ENCODE measurements at places on chromosomes 7 and 10. TPM values are rescaled to one million over a fixed set of nuclear protein-coding genes. Genes with fewer than 3 reads are reported as not detected.

Gene TMEM26
- not detected for total RNA-seq

DNA sequence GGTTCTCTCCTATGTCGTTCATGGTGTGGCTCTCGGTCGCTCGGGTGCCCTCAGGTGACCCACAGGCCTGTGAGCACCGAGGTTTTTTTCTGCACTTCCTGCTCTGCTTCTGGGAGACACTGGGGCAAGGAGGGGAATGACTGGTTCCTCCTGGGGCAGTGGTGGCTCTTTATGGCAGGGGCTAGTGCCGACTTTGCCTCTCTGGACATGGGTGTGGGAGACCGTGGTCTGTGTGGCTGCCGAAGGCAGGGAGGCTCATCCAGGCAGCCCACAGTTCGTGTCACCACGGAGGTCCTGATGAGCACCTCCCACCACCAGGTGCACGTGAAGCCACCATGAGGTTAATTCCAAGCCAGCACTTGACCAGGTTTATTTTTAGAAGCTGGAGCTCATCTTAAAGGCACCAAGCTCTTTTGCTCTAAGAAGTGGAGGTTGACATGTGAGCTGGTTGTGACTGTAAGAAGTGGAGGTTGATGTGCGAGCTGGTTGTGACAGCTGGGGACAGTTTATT is 24.7 kb upstream of the DPYSL4 start:
- DNase-seq: peak; percentile 67
- no peaks in the 10 kb centered on the region for H3K36me3 ChIP-seq
- H3K4me1 ChIP-seq: peaks cover 52% of the 10 kb centered on the region
- H3K27me3 ChIP-seq: no peaks in the 10 kb centered on the region

Gene MGMT
- total RNA-seq: 15.4 TPM

Gene CDNF
- 0.63 TPM for total RNA-seq

- H3K36me3 ChIP-seq: peaks cover 55% of the 10 kb centered on the region
- no peaks in the 10 kb centered on the region for H3K27me3 ChIP-seq
- H3K4me1 ChIP-seq: no peaks in the 10 kb centered on the region
- no peak for DNase-seq
- no peak overlapping the region for H3K4me3 ChIP-seq
Measured at GRCh38 chr7:151361193-151361959, 19.8 kb downstream of the NUB1 start.

Gene OR2A1
- 0.05 TPM for total RNA-seq

Gene SEMA3D
- total RNA-seq: not detected

DNA sequence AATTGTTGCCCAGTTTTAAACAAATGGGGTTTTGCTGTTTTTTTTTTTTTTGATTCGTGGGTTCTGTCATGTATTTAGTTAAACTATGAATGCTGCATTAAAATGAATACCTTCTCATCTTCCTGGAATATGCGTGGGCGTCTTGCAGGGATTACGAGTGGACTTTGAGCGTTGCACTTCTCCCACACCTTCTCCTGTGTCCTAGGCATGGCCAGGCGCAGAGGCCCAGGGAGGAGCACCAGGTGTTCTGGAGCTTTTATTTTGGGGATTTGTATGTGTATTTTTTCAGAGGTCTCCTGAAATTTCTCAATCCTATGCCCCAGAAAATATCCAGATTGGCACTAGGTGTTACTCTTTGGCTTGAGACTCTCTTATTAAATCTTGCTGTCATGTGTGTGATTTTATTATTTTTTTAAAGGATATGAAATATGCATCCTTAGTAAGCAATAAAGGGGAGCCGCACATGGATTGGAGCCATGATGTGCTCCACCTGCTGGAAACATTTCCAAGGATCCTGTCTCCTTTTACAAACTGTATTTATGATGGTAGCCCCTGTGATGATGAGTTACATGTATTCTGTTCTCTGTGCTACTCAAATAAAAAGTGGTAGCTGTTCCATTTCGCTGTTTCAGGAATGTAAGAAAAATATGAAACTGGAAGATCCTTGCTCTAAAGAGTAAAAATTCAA is 482.2 kb upstream of the KLF6 start:
- H3K4me1 ChIP-seq: peaks cover 7% of the 10 kb centered on the region
- no peak overlapping the region for H3K27ac ChIP-seq
- DNase-seq: no peak
- peaks cover 3% of the 10 kb centered on the region for H3K27me3 ChIP-seq
- no peak overlapping the region for H3K4me3 ChIP-seq
- no peaks in the 10 kb centered on the region for H3K36me3 ChIP-seq

DNA sequence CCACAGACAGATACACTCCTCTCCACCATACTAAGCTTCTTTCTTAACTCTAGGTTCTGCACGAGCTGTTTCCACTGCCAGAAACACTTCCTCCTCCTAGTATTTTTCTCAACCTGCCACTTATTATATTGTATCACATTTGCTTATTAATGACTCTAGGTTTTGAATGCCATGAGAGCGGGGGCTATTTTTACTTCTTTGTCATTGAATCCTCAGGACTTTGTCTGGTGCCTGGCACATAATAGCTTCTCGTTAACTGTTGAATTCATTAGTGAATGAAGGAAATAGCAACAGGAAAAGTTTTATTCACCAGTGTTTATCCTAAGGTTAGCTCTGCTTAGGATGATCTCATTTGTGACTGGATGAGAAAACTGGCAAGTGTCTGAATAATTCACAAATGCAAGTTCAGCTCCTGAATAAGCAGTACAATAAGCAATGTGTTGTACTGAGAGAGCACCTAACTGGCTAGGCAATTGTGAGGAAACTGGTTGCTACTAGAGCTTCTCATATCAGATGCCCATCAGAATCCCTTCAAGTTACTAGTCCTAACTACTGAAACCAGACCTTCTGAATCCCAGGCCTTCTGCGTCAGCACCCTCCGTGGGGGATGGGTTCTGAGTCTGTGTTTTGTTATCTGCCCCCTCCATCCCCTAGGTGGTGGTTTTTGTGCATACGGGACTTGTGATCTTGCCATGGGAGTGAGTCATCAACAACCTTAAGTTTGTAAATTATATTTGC is 92.7 kb downstream of the LSMEM1 start:
- DNase-seq: no peak
- H3K36me3 ChIP-seq: no peaks in the 10 kb centered on the region
- no peak overlapping the region for H3K27ac ChIP-seq

GRCh38 chr10:3995302-3996210 is 210.5 kb upstream of the KLF6 start:
- H3K4me3 ChIP-seq: no peak overlapping the region
- H3K4me1 ChIP-seq: no peaks in the 10 kb centered on the region
- peaks cover 17% of the 10 kb centered on the region for H3K27me3 ChIP-seq
- H3K36me3 ChIP-seq: peaks cover 9% of the 10 kb centered on the region

GRCh38 chr10:28805390-28805789 is 128.1 kb downstream of the BAMBI start:
- no peak overlapping the region for H3K27ac ChIP-seq
- peaks cover 23% of the 10 kb centered on the region for H3K27me3 ChIP-seq
- no peaks in the 10 kb centered on the region for H3K36me3 ChIP-seq
- H3K4me3 ChIP-seq: no peak overlapping the region
- no peak for DNase-seq

DNA sequence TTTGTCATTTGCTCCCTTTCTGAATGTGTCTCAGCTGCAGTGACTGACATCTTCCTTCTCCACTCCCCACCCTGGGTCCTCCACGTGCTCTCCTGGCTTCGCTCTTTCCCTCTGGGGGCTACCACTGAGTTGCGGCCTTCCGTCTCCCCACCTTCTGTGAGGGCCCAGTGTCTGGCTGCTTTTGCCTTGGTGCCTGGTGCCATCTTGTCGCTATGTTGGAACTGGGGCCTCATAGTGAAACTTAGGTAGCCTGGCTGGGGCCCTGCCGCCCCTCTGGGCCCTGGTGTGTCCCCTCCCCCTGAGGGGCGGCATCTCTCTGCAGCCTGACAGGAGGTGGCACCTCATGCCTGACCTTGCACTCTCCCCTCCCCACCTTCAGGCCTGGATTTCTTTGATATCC is 144.1 kb downstream of the ANLN start:
- no peak overlapping the region for H3K27ac ChIP-seq
- no peaks in the 10 kb centered on the region for H3K27me3 ChIP-seq
- no peak for DNase-seq
- H3K4me3 ChIP-seq: no peak overlapping the region

Gene DGKB
- total RNA-seq: not detected

Gene HGF
- total RNA-seq: not detected

DNA sequence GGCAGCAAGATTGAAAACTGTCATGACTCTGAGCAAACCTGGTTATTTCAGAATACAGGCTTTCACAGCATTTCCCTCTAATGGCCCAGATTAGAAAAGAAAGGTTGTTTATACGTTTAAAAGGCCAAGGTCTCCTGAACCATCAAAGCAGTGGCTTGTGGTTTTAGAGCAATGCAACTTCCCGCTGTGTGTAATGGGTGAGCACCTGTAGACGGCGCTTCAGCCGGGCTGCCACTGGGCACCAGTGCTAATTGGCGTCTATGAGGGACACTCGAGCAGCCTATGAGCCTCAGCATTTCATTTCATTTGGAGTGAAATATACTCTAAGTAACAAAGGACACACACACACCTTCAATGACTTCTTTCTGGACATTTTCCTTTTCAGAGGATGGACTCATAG is 671.0 kb upstream of the FZD8 start:
- no peaks in the 10 kb centered on the region for H3K36me3 ChIP-seq
- no peak overlapping the region for H3K4me3 ChIP-seq

DNA sequence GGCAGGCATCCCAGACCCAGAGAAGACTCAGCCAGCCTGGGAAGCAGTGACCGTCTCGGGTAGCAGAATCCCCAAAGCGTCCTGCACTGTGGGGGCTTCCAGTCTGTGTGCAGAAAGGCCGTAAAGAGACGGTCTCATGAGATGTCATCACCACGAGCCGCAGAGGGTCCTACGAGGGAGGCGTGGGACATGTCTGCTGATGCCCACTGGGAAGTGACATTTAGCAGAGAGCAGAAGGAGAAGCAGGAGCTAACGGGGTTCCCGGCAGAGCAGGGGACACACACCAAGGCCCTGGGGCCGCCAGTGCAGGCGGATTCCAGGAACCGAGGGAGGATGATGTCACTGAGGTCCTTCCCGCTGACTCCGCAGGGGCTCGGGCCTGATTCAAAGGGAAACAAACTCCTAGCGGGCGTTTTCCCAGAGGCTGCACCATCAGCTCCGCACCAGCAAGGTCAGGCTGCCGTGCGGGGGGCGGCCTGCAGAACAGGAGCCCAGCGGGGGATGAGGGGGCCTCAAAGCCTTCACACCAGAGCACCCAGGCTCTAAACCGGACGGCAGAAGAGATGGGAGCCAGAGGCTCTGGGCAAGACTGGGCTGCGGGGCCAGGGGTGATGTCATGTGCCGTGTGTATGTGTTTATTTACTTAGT is 85.4 kb upstream of the PDGFA start:
- peak; percentile 32 for DNase-seq
- H3K4me1 ChIP-seq: peaks cover 69% of the 10 kb centered on the region
- H3K4me3 ChIP-seq: peak overlapping the region; percentile 94
- no peaks in the 10 kb centered on the region for H3K27me3 ChIP-seq
- H3K27ac ChIP-seq: peak overlapping the region; percentile 100
- H3K36me3 ChIP-seq: peaks cover 21% of the 10 kb centered on the region

DNA sequence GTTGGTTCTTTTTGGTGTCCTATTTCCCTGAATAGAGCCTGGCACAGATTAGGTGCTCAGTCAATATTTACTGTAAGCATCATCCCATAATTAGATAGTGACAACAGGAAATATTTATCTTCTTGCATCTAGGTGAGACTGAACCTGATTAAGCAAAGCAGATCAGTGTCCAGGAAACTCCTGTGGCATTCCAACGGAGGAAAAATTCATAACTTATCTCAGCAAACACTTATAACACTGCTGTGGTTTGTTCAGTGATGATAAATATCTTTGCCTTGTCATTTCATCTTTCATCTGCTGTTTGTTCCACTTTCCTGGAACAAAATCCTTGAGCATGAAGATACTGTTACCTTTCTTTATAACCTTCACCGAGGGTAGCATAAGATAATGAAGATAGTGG is 1160.3 kb upstream of the AUTS2 start:
- no peaks in the 10 kb centered on the region for H3K4me1 ChIP-seq
- no peak overlapping the region for H3K4me3 ChIP-seq
- DNase-seq: no peak
- no peak overlapping the region for H3K27ac ChIP-seq

- H3K27me3 ChIP-seq: no peaks in the 10 kb centered on the region
- peaks cover 8% of the 10 kb centered on the region for H3K4me1 ChIP-seq
- H3K27ac ChIP-seq: no peak overlapping the region
- H3K36me3 ChIP-seq: no peaks in the 10 kb centered on the region
- H3K4me3 ChIP-seq: no peak overlapping the region
Measured at GRCh38 chr7:1848911-1849311, 178.8 kb downstream of the ELFN1 start.

DNA sequence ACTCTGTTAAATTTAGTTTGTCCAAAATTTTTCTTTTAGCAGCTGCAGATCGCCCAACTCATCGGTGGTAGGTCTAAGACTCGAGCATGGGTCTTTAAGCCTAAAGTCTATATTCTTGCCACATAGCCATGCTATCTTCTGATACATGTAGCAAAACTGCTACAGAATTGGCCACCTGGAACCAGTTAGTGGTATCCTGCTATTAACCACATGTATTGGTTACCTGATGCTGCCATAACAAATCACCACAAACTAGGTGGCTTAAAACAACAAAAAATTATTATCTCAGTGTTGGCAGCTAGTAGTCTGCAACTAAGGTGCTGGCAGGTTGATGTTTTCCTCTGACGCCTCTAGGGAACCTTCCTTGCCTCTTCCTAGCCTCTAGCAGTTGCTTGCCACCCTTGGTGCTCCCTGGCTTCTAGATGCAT is 96.7 kb upstream of the PIK3CG start:
- H3K4me3 ChIP-seq: peak overlapping the region; percentile 56
- H3K27ac ChIP-seq: peak overlapping the region; percentile 16
- no peak for DNase-seq
- no peaks in the 10 kb centered on the region for H3K36me3 ChIP-seq
- peaks cover 34% of the 10 kb centered on the region for H3K4me1 ChIP-seq
- no peaks in the 10 kb centered on the region for H3K27me3 ChIP-seq

- H3K27me3 ChIP-seq: no peaks in the 10 kb centered on the region
- DNase-seq: no peak
- peaks cover 16% of the 10 kb centered on the region for H3K36me3 ChIP-seq
- H3K4me1 ChIP-seq: no peaks in the 10 kb centered on the region
- H3K27ac ChIP-seq: no peak overlapping the region
Measured at GRCh38 chr7:127995881-127996215, 35.4 kb downstream of the LRRC4 start.

DNA sequence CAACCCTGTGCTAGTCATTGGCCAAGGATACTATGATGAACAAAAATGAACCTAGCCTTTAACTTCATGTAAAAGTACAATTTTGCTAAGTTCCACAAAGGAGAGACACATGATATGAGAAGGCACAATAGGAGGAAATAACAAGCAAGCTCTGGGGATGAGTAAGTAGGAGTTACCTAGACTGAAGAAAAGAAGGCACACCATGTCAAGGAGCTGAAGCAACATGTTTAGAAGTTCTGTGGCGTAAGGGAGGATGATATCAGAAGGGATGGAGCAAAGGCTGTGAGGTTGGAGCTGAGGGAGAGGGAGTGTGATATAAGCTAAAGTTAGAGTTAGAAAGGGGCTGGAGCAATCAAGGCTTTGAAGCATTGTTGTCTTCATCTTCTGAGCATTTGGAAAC is 25.6 kb downstream of the KIFBP start:
- DNase-seq: no peak
- H3K4me3 ChIP-seq: no peak overlapping the region
- no peak overlapping the region for H3K27ac ChIP-seq
- H3K36me3 ChIP-seq: peaks cover 51% of the 10 kb centered on the region
- H3K27me3 ChIP-seq: no peaks in the 10 kb centered on the region

GRCh38 chr10:119737823-119738222 is 12.0 kb downstream of the INPP5F start:
- peaks cover 3% of the 10 kb centered on the region for H3K36me3 ChIP-seq
- DNase-seq: no peak
- no peak overlapping the region for H3K4me3 ChIP-seq

Data from activated CD4-positive, alpha-beta memory T cell treated with anti-CD3 and anti-CD28 coated beads, Interleukin-2, amount 10 ng/mL, durations not matched to agents 7 days and 5 days (primary cell).